ENCODE measurements at places on chromosomes 6 and 20.
A peak's percentile ranks its signal among the peaks of the same experiment; 100 is the strongest.

- DNase-seq: no peak
Observed at GRCh38 chr6:97850458-97851212, 567.6 kb upstream of the MMS22L start.

GRCh38 chr20:53292347-53292746 is 301.3 kb downstream of the ZNF217 start:
- no peak for DNase-seq

DNA sequence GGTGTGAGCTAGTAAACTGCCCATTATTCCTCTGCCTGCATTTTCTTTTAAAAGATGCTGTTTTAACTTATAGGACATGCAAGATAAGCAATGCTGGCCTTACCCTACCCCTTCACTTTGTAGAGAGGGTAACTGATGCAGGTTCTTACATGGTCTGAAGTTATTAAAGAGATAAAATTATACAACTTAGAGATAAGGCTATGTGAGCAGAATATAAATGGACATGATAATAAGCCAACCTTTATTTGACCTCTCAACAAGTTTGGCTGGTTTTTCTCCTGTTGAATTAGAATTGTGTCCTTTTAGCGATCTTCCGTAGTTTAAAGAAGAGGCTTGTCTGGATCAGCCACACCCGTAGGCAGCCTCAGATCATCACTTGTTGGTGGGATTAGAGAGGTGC is 377.0 kb downstream of the BTBD3 start:
- no peak for DNase-seq

GRCh38 chr6:28446818-28447511 is 3.7 kb upstream of the ZSCAN23 start:
- peak; percentile 18 for DNase-seq

GRCh38 chr6:10559522-10560152 is 38.5 kb downstream of the GCNT2 start:
- DNase-seq: no peak

GRCh38 chr6:117194978-117195377 is 70.4 kb upstream of the VGLL2 start:
- no peak for DNase-seq

- no peak for DNase-seq
Observed at GRCh38 chr6:37967651-37968050, 148.1 kb downstream of the ZFAND3 start.

DNA sequence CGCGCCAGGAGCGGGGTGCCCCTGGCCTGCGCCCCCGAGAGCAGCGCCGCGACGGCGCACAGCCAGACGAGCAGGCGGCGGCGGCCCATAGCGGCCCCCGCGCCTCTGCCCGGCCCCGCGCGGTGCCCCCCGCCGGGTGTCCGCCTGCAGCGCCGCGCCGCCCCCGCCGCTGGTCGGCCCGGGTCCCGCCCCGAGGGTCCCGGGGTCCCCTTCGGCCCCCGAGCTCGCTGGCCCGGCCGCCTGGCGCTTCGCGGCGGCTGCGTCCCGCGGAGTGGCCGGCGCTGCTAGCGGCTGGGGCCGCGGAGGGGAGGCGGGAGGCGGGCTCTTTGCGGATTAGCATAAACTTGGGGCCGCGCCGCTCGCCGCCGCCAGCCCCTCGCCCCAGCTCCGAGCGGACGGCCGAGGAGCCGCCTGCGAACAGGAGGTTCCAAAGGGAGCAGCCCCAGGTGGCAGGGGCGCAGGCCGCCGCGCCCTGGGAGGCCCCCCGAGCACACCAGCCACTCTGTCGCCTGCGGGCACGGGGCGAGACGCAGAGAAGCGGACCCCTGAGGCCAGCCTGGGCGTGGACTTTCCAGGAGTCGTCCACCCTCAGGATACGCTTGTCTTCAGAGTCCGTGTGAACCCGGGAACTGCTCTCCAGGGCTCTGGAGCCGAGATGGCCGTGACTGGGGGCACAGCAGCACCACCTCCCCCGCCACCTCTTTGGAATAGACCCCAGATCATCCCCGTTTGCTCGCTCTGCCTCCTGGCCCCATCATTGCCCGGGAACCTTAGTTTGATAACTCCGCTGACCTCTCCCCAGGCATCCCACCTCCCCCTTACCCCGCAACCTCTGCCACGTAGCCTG is at the start of gene EMILIN3:
TSS of gene EMILIN3 (minus strand) at position 273 of the 847 bp plus-strand sequence. CDS start at position 89, 184 bp downstream.
- no peak for DNase-seq

DNA sequence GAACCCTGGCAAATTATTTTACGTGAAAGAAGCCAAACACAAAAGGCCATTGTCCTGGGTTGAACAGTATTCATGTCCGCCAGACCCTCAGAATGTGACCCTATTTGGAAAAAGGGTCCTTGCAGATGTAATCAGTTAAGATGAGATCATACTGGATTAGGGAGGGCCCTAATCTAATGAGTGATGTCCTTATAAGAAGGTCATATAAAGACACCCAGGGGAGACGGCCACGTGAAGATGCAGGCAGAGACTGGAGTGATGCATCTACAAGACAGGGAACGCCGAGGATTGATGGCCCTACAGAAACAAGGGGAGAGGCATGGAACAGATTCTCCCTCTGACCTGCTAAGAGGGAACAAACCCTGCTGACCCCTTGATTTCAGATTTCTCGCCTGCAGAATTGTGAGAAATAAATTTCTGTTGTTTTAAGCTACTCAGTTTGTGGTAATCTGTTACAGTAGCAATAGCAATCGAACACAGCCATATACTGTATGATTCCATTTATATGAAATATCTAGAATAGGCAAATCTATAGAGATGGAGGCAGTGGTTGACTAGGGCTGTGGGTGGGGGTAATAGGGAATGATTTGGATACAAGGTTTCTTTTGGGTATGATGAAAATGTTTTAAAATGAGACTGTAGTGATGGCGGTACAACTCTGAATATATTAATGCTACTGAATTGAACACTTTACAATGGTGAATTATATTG is 132.9 kb upstream of the NUP153 start:
- no peak for DNase-seq

DNA sequence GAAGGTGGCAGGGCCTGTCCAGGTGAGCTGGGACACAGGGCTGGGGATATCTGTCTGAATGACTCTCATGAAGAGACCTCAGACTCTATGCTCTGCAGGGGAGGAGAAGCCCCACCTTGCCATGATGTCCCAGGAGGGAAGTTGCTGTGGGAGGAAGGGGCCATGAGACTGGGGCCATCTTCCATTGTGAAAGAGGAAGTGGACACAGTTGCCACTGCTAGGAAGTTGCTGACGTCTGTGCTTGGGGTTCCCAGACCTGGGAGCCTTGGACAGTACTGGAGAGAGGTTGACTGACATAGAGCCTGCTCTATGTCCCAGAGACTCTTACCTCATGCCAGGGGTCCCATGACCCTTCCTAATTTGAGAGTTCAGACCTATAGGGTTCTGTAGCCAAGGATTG is 24.5 kb downstream of the SIRPB1 start:
- no peak for DNase-seq

DNA sequence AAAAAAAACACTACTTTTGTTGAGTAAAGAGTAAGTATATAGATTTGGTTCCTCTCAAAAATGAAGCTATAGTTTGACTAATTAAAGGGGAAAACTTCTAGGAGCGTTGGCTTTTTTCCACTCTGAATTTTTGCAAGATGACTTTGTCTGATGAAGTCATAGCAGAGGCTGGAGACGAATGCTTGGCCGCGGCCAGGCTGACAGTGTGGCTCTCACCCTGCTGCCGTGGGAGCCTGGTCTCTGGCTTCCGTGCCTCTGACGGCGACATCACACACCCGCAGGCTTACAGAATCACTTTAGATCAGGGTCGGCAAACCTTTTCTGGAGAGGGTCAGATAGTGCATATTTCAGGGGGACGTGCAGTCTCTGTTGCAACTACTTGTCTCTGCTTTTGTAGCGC is 145.0 kb downstream of the PHACTR3 start:
- DNase-seq: no peak

DNA sequence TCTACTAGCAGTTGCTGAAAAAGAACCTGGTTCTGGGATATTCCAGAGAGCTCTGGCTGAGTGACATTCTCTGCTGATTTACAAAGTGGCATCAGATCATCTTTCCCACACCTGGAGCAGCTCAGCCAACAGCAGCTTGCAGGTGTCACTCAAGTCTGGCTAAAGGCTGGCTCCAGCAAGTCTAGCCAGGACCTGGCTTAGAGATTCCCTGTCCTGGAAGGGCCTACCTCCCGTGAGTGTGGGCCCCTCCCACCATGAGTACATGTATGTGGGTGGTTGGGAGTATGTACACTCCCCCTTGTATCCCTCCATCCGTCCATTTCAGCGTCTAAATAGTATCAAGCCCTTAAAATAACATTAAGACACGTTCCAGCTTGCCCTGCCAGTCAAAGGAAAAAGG is 539.3 kb upstream of the ID4 start:
- DNase-seq: no peak

- DNase-seq: no peak
Observed at GRCh38 chr6:169452117-169452868, 198.6 kb upstream of the THBS2 start.

- peak; percentile 79 for DNase-seq
Observed at GRCh38 chr6:28941684-28942448, 18.1 kb upstream of the TRIM27 start.

DNA sequence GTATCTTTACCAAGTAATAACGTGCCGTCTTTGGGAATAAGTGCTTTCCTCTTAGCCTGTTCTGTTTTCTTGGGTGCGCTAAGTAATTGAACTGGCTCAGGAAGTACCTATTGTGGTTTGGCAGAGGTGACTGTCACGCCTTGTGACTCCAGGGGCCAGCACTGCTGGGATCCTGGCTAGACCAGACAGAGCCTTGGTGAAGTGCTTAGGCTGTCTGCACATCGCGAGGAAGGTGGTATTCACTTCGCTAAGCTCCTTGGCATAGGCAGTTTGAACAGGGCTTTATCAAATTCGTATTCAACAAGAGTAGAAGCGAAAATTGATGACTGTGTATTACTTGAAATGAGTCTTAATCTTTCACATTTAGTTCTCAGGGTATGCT is 17.6 kb downstream of the PRDM1 start:
- no peak for DNase-seq

- DNase-seq: no peak
Observed at GRCh38 chr20:21614980-21615379, 90.5 kb upstream of the PAX1 start.

- DNase-seq: no peak
Observed at GRCh38 chr20:48834278-48834677, 6.5 kb upstream of the PREX1 start.

- peak; percentile 42 for DNase-seq
Observed at GRCh38 chr6:16683641-16684194, 77.5 kb downstream of the ATXN1 start.

GRCh38 chr6:130162421-130162820 is 60.3 kb downstream of the SAMD3 start:
- DNase-seq: no peak

DNA sequence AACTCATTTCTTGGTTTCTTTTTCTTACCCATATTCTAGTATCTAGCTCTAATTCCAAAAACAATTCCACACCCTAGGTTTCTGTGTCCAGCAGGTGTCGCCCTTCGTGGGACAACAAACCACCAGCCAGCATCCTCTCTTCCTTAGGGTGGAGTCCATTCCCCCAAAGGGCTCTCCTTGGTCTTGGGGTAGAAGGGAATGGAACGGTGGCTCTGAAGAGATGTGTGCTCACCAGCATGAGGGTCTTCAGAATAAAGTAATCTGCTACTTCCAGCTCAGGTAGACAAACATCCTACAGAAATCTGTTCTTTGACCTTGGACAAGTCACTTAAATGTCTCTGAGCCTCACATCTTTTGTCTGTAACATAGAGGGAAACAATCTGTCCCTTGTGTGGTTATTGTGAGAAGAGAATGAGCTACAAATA is 7.2 kb downstream of the HLA-DMB start:
- peak; percentile 81 for DNase-seq

- no peak for DNase-seq
Observed at GRCh38 chr20:40255365-40255764, 433.7 kb downstream of the MAFB start.

DNA sequence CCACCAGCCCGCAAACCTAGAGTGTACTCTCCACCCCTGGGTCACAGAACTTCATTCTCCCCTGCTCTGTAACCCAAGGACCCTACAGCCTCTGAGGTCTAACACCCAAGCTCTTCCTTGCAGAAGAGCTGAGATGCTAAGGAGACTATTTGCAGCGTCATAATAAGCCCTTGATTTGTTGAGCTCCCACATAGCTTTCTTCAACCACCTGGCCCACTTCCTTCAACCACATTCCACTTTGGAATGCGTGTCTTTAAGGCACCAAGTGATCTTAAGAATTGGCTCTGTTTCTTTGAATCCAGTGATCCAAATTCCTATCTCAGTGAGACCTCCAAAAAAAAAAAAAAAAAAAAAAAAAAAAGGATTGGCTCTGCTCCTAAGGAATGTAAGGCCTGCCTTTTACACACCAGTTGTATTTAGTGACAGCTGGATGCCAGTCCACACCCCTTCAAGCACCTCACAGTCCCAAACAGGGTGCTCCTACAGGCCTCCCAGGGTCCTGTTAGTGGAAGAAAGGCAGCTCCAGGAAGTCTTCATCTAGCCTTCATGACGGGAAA is 106.2 kb downstream of the UBE3D start:
- no peak for DNase-seq

- no peak for DNase-seq
Observed at GRCh38 chr6:167091805-167092107, 31.1 kb upstream of the CCR6 start.

GRCh38 chr6:105780146-105780860 is 305.8 kb upstream of the PRDM1 start:
- no peak for DNase-seq

GRCh38 chr6:17962436-17963031 is 24.9 kb downstream of the KIF13A start:
- DNase-seq: no peak

DNA sequence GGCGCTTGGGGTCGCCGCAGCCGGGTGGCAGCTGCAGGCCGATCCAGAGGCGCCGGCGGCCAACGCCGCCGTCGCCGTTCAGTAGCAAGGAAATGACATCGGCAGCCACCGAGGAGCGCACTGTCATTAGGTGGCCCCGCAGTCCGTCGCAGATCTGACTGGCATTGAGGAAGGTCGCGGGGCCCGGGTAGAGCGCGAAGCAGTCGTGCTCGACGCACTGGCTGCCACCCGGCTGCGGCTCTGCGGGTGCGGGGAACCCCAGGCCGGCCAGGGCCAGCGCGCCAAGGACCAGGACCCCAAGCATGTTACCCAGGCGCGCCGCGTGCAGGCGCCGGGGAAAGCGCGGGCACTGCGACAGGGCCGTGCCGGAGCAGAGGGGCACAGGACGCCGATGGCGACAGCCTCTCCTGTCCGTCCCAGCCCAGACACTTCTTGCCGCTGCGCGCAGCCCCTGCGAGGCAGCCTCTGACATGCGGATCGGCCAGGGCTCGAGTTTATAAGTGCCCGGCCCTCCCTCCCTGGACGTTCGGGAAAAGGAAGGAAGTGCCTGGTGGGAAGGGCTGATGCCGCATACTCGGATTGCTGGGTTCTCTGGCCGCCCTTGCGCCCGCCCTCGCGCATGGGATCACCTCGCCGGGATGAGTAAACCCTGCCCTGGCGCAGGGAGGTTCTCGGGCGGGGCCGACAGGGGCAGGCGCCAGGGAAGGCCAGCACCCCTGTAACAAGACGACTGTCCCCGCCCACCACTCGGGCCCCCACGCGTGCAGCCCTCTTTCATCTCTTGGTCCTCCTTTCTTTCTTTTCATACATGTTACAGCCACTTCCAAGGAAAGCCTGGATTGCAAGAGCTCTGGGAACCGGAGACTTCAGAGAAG is at the start of gene THBD:
TSS of gene THBD (minus strand) at position 472 of the 875 bp plus-strand sequence. CDS start at position 304, 168 bp downstream.
- no peak for DNase-seq

- peak; percentile 80 for DNase-seq
Observed at GRCh38 chr6:27873021-27873940, 38.9 kb downstream of the OR2B2 start.

- no peak for DNase-seq
Observed at GRCh38 chr20:23449421-23449820, 3.3 kb downstream of the CST11 start.

- no peak for DNase-seq
Observed at GRCh38 chr6:36109092-36109491, 21.2 kb upstream of the MAPK13 start.

- DNase-seq: no peak
Observed at GRCh38 chr6:134880487-134881190, 69.3 kb downstream of the ALDH8A1 start.
